ENCODE measurements at places on chromosomes 5 and 9.
A peak's percentile ranks its signal among the peaks of the same experiment; 100 is the strongest.

GRCh38 chr5:39368116-39368515 lies 3.8 kb upstream of the C9 start:
- no peak for DNase-seq

- no peak for DNase-seq
Measured at GRCh38 chr5:16742938-16743337, 126.1 kb upstream of the RETREG1 start.

DNA sequence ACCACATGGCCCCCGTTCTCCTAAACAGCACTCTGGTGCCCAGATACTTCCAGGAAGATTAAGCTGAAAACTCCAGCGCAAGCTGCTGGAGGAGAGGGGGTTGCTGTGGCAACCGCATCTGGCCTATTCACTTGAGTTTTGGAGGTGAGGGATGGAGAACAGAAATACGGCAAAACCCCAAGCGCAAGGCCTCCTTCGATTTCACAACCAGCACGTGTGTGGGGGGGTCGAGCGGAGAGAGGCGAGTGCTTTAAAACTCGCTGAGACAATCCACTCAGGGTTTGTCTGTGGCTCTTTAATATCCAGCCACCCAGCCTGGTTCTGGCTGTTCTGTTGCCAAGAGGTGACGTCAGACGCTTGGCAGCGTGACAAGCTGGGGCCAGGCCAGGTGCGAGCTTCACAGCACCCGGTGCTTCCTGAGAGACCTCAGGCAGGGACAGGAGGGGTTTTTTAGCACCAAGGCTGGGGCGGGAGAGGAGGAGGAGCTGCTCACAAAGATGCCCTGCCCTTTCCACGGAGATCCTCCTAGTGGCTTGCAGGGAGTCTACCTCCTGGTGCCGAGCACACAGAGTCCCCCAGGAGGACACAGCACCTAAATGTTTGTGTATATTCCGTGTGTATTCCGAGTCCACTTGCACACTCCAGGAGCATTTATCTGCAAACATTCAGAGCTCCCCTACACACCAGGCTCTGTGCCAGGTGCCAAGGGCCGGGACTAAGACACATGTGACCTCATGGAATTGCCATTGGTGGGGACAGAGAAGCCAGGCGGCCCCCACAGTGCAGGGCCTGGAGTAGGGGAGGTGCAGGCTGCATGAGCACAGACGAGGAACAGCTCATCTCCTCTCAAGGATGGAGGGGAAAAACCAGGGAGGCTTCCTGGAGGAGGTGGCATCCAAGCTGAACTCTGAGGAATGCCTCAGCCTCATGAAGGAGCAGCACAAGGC lies 194.6 kb downstream of the OLFM1 start:
- DNase-seq = peak; percentile 75

GRCh38 chr5:129459777-129460671 lies at the start of gene ADAMTS19:
Gene ADAMTS19 (plus strand): TSS chr5:129460298. CDS start chr5:129460392, 94 bp downstream.
- no peak for DNase-seq

DNA sequence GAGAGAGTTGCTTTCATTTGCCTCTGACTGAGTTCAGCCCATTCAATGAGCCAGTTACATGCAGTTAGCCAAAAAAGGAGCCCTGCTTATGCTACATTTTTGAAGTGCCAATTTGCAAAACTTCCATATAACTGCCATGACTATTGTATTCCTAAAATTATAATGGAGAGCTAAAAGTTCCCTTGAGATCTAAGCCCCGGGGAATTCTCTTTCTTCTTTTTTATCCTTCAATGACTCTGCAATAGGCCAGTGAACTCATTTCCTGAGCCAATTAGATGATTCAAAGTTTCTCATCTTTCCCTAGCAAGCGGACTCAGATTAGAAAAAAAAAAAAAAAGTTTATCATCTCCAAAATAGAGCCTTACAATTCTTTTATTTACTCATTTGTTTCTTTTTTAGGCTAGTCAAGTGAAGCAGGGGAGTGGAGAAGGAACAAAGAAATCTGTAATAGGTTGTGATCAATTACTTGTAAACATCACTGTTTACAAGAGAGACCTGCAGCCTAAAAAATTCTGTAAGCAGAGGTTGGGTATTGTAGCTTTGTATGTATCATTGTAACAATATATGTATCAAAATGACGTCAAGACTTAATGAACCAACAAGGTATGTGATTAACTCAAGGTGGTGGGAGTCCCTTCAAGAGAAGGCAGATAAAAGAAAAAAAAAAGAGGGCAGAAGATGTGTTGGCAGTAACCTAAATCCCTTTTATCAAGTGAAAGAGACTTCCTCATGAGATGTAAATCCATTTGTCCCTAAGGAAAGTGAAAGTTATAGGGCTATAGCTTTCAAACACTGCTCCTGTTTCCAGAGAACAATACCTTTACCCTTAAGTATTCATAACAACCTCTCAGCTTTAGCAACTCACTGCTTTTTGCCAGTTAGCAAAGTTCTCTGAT lies 48.7 kb upstream of the HOMER1 start:
- no peak for DNase-seq

DNA sequence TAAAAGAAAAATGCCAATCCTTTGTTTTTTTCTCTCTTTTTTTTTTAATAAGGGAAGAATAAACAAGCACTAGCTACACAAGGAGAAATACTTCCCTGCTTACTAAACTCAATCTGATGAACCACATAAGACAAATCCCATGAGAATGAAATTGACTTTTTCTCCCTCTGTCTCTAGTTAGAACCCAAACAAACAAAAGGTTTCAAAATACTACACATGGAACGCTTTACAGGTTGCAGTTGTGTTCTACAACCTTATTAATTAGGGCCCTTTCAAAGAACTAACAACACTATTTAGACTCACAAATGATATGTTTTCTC lies 124.5 kb downstream of the PDE4D start:
- DNase-seq = peak; percentile 57

GRCh38 chr9:108272349-108272899 lies 583.4 kb downstream of the ACTL7B start:
- DNase-seq = peak; percentile 90

DNA sequence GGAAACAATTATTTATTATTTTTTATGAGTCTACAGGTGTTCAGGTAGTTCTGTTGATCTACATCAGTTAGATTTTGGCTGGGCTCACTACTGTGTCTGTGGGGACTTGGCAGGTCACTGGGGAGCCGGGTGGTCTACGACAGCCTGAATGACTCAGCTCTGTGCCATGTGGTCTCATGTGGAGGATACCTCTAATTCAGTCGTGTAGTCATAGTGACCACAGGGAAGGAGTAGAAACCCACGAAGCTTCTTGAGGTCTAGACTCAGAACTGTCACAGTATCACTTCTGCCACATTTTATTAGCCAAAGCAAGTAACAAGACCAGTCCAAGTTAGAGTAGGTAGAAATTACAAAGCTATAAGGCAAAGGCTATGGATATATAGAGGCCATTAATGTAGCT lies 64.7 kb upstream of the GRAMD2B start:
- DNase-seq = no peak

DNA sequence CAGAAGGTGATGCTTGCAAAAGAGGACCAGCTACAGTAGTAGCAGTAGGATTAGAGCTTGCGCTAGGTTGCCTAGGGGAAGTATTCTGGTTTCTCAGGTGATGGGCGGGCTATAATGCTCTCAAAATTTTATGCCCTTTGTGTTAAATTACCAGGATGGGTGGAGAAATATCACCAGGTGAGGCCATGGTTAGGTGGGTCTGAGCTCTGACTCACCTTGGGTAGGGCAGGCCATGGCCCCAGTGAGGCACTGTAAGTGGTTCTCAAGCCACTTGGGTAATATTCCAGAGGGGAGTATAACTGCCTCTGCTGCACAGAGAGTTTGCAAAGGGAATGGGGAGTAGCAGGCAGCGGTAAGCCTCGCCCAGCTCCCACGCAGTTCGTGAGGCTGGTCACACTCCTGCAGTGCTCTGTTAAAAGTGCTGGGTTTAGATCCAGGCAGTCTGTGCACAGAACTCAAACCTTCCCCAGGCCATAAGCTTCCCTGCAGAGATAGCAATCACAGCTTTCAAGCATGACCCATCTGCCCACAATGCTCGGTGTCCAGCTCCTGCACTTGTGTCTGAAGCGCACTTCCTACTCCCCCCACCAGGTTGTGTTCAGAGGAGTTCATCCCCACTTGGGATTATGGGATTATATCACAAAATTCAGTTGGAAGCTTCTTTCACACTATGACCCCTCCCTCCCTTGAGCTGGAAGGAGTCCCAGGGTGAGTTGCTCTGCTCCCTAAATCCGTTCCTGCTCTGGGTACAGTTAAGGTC lies 575.0 kb downstream of the CHSY3 start:
- DNase-seq = no peak

GRCh38 chr5:133006653-133007052 lies 19.7 kb downstream of the ZCCHC10 start:
- DNase-seq = no peak

DNA sequence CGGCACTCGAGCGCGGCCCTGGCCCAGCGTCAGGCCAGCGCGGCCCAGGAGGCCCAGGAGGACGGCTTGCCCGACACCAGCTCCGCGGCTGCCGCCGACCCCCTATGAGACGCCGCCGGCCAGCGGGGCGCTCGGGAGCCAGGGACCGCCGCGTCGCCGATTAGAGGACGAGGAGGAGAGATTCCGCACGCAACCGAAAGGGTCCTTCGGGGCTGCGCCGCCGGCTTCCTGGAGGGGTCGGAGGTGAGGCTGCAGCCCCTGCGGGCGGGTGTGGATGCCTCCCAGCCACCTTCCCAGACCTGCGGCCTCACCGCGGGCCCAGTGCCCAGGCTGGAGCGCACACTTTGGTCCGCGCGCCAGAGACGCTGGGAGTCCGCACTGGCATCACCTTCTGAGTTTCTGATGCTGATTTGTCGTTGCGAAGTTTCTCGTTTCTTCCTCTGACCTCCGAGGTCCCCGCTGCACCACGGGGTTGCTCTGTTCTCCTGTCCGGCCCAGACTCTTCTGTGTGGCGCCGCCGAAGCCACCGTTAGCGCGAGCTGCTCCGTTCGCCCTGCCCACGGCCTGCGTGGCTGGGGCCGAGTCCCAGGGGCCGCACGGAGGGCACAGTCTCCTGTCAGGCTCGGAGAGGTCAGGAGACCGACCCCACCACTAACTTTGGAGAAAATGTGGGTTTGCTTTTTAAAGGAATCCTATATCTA lies 42.6 kb upstream of the CACNA1B start:
- no peak for DNase-seq

Measured in SHP77 treated with DMSO at 0.1 percent for 48 hours (cell line).